Activated B cell treated with CpG ODN at 0.5 μM for 24 hours (primary cell): ENCODE measurements at places on chromosomes 13 and 19.
A peak's percentile ranks its signal among the peaks of the same experiment; 100 is the strongest.

DNA sequence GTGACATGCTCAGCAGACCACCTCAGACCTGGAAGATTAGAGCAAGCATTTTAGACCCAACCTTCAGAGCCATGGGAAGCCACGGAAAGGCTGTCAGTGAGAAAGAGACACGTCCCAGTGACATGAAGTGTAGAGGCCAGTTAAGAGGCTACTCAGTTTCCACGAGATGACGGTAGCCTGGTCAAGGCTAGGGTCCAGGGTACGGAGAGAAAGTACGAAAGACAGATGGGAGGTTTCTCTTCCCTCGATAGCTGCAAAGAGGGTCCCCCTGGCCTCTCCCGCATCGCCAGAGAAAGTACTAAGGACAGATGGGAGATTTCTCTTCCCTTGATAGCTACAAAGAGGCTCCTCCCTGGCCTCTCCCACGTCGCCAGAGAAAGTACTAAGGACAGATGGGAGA is 8.6 kb downstream of the ZSCAN5A start:
- DNase-seq: no peak

DNA sequence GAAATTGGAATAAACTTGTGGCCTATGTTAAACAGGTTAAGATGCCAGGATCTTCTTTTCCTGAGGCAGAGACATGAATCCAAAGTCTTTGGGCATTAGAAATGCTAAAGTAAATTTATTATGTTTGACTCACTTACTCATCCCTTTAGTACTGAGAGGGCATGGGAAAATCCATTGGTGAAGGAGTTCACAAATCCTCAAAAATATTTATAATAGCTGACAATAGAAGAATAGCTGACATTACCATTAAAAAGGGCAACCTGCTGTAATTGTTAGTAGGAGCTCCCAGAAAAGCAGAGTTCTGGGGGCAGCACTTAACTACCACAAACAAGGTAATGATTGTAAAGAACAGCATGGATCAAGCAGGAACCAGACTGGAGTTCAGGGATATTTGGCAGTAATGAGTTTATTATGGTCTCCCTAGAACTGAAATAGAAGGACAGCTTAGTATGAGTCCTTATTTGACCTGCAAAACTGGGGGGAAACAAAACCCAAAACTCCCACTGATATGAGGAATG is 285.8 kb upstream of the KLHL1 start:
- no peak for DNase-seq

DNA sequence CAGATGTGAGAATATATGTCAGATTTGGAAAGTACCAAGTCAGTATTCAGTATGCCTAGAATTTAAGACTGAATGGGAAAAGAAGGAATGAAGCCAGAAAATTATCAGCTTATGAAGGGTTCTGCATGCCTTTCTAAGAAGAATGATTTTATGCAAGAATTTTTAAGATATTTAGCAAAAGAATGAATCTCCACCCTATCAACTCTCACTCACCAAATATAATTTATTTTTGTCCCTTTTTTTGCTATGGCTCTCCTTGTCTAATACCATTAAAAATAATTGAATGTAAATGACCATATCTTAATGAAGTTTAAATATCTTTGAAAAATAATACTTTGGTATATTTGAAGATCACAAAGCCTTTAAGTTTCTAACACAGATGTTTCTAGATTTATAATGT is 612.7 kb upstream of the GPC6 start:
- DNase-seq: no peak

DNA sequence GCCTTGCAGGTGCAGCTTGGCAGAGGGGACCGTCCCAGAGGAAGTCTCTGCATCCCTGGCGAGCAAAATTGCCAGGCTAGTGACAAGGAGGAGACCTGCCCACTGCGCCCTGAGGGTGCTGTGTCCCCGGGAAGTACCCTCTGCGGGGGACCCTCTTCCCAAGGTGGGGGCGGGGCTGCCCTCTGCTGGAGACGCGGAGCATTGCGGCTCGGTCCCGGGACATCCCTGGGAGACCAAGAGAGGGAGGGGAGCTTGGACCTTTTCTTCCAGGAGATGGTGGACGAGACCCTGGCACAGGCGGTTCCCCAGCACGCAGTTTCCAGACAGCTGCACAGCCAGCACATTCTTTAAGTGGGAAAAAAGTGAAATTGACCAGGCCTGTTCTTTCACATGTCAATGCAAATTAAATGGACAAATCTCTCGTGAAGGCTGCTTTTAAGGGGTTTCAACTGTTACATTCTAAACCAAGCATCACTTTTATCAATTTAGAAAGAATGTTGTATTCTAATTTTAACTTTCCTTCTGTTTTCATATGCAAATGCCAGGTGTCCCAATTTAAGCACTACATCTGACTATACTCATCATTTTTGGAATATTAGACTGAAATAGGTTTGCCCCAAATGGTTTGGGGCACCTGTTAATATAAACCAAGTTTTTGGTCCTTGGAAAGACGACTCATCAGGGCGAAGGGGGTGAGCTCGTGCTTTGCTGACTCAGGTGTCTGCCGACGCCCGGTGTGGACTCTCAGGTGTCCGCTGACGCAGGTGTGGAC is 60.7 kb downstream of the MCF2L start:
- peak; percentile 49 for DNase-seq

DNA sequence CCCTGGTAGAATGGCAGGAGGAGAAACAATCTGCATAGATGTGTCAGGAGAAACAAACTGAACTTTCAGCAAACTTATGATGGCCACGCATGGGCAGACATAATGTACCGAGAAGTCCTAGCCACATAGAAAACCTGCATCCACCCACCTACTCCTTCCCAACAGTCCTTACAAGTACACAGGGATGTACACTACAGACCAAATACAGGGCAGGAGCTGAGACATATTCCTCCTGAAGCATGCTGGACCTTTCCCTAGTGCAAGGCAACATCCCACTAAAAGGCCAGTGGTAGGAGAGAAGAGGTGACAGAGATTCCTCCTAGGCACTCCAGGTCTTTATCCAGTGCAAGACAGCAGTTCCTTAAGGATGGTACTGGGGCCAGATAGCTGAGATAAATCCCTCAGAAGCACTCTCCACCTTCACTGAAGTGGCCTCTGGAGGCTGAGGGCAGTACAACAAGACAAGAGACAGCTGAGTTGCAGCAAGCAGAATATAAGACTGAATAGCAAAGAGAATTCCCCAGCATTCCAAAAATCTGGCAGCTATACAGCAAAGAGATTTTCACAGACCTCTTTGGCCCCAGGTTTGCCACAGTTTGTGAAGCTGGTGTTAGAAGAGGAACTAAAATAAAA is 18.3 kb downstream of the VWA8 start:
- no peak for DNase-seq

GRCh38 chr13:78067290-78067689 is 148.7 kb upstream of the EDNRB start:
- DNase-seq: no peak

DNA sequence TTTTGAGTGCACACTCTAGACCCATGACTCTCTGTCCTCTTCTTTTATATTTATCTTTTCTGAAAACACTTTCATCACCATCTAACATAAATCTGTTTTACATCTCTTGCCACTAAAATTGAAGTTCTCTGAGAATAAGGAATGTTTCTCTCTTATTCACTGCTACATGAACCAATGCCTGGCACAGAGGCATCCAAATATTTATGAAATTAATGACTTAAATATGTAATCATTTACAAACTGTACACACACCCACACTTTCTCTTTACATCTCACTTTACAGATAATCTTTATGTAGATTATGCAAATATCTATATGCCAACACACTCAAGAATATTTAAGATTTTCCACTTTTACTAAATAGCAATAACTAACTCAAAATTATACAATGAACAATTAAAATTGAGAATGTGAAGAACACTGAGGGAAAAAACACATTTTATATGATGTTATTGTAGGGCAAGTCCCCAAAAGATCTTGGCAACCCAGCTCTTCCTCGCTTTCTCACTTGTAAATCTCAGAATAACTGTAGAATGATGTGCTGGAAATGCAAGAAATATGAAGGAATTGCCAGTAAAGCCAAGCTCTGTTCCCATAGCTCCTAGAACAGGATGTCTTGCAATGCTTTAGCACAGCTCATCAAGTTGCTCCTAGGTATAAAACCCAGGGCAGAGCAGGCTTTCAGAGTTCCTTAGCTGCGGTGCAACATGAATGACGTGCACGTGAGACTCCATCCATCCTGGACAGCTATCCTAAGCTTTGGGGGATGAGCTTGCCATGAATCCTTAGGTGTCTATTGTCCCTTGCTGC is 50.7 kb downstream of the UGGT2 start:
- DNase-seq: no peak

GRCh38 chr13:111404746-111405145 is 84.3 kb downstream of the TEX29 start:
- DNase-seq: no peak

- no peak for DNase-seq
Measured at GRCh38 chr13:26557051-26557392, 461 bp upstream of the WASF3 start.

GRCh38 chr19:38554676-38555141 is 63.0 kb downstream of the MAP4K1 start:
- no peak for DNase-seq

DNA sequence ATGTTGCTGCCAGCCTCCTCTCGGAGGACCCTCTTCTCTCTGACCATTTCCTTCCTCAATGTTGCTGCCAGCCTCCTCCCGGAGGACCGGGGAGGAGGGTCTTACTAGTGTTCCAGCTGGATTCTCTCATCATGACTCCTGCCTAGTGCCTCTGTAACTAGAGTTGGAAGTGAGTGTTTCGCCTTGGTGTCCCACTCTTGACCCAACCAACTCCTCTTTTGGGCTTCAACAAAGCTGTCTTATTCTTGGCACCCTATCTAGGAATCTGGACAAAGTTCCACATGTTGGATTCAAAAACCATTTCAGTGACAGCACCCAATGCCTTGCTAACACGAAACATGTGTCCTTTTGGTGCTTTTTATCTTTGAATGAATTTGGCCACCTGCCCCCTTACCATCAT is 165.4 kb downstream of the GPC5 start:
- DNase-seq: no peak

GRCh38 chr13:112902669-112903068 is 66.3 kb upstream of the MCF2L start:
- no peak for DNase-seq

DNA sequence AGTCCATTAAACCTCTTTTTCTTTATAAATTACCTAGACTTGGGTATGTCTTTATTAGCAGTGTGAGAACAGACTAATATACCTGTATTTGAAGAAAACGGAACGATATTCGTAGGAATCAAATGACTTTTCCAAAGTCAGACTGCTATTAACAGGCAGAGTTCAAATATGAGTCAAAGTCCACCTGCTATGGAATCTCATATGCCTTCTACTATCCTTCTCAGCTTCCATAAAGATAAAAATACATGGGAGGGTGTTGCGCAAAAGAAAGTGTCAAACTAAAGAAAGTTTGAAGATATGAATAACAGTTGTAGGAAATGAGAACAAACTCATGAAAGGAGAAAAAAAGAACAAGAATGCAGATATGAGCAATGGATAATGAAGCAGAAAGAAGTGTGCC is 704.6 kb downstream of the EFNB2 start:
- no peak for DNase-seq

- no peak for DNase-seq
Measured at GRCh38 chr13:68988176-68988575, 1119.5 kb upstream of the ATXN8OS start.

DNA sequence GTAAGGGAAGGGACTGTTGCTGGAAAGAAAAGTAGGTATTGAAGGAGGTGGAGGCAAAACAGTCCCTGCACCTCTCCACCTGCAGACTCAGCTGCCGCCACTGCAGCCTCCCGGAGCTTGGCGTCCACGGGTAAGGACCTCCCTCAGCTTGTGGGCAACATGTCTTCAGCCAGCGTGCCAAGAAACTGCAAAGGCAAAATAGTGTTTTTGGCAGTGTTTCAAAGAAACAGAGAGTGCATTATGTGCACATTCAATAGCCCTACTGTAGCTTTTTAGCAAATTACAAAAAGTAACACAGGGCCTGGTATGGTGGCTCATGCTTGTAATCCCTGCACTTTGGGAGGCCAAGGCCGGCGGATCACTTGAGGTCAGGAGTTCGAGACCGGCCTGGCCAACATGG is 57.4 kb downstream of the ATP11A start:
- no peak for DNase-seq

GRCh38 chr19:45882652-45883585 is 3.0 kb downstream of the IRF2BP1 start:
- DNase-seq: peak; percentile 76

GRCh38 chr19:6679139-6679538 is 9.2 kb upstream of the TNFSF14 start:
- DNase-seq: no peak

DNA sequence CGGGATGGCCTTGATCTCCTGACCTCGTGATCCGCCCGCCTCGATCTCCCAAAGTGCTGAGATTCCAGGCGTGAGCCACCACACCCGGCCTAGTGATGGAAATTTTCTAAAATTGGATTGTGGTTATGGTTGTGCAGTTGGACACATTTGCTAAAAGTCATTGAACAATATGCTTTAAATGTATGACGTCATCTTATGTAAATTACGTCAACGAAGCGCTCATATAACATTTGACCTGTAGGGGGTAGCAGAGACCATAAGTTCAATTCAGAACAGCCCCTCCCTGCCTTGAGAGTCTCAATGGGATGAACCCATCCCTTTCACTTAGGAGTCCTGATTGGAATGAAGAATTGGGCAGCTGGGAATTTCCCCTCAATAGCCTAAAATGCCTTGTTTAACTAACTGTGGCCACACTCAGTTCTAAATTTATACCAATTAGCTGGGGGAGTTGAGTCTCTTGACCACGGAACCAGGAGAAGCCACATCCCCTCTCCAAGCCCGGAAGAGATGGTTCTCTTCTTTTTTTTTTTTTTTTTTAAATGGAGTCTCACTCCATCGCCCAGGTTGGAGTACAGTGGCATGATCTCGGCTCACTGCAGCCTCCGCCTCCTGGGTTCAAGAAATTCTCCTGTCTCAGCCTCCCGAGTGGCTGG is 15.2 kb upstream of the TLE6 start:
- DNase-seq: no peak

- no peak for DNase-seq
Measured at GRCh38 chr13:37795326-37795725, 74.2 kb downstream of the TRPC4 start.

GRCh38 chr19:50292216-50292827 is 36.9 kb downstream of the KCNC3 start:
- no peak for DNase-seq

DNA sequence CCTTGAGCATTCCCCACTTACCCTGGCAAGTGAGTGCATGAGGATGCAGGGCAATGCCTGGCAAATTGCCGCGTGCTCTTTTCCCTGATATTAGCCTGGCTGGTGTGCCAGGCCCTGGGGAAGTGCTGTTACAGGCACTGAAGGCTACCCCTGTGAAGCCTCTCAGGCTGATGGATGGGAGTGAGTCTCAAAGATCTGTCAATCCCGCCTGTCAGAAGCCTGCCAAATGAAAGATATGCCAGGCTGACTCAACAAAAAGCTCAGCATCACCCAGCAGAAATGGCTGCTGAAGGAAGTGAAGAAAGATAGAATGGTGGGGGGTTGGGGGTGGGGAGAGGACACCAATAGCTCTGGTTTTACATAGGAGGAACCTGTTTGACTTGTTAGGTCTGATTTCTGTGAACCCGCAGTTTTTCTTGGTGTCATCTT is 112.1 kb downstream of the LACC1 start:
- no peak for DNase-seq

DNA sequence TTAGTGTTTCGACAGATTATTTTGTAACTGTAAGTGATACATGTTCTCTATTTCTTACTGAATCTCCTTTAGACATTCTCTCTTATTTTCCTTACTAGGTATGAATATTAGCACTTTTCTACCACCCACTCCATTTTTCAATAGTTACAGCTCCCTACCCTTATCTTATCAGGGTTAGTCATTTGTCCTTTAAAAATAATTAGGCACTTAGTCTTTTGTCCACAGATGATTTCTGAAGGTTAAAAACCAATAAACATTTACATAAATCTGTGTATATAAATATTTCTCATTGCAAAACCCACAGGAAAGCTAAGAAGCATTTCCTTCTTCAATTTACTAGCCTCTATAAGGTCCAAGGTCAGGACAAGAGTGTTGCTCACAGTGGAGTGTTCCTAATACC is 624.1 kb upstream of the MIR17HG start:
- no peak for DNase-seq
